ENCODE measurements at places on chromosomes 3 and 15. TPM values are rescaled to one million over a fixed set of nuclear protein-coding genes. Genes with fewer than 3 reads are reported as not detected.

Gene CMTM8
- total RNA-seq, result 19.1 TPM

DNA sequence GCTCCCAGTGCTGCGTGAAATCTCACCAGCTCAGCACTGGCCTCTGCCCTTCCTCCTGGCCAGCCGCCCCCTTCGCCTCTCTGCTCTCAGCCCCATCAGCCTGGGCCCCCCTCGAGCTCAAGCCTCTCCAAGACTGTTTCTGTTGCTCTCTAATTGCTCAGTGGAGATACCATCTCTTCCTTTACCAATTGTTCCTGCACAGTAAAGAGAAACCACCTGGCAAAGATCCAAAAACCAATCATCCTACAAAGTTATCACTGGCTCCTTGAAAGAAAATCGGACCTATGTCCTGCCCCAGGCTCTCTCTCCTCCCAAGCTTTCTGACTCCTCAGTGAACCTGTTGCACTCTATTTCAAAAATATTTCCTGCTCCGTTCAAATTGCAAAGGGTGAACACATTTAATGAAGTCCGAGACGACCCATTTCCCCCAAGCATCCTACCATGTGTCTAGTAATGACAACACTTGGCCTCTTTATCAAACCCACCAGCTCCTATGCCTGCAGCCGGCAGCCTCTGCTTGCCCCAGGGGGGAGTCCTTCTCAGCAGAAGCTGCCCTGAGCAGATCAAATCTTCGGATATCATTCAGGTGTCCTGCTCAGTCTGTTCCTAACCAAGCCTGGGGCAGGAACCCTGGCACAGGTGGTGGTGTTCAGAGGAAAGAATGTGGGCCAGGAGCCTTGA, 53.7 kb upstream of the FAM174B start:
- DNase-seq, result no peak
- H3K4me3 ChIP-seq, result no peak overlapping the region
- peaks cover 4% of the 10 kb centered on the region for H3K27me3 ChIP-seq
- H3K36me3 ChIP-seq, result no peaks in the 10 kb centered on the region
- peaks cover 5% of the 10 kb centered on the region for H3K4me1 ChIP-seq

GRCh38 chr3:65401359-65402305, 637.1 kb downstream of the MAGI1 start:
- H3K36me3 ChIP-seq, result no peaks in the 10 kb centered on the region
- H3K4me1 ChIP-seq, result no peaks in the 10 kb centered on the region
- H3K27ac ChIP-seq, result no peak overlapping the region
- peaks cover 1% of the 10 kb centered on the region for H3K27me3 ChIP-seq

GRCh38 chr15:82177291-82178010, 85.1 kb downstream of the EFL1 start:
- no peaks in the 10 kb centered on the region for H3K27me3 ChIP-seq
- no peaks in the 10 kb centered on the region for H3K4me1 ChIP-seq
- H3K36me3 ChIP-seq, result no peaks in the 10 kb centered on the region
- no peak overlapping the region for H3K4me3 ChIP-seq
- H3K27ac ChIP-seq, result no peak overlapping the region

- H3K27ac ChIP-seq, result no peak overlapping the region
- no peaks in the 10 kb centered on the region for H3K4me1 ChIP-seq
- no peaks in the 10 kb centered on the region for H3K36me3 ChIP-seq
- H3K4me3 ChIP-seq, result no peak overlapping the region
- peaks cover 14% of the 10 kb centered on the region for H3K27me3 ChIP-seq
- no peak for DNase-seq
Measured at GRCh38 chr3:86996261-86996955, 5.5 kb upstream of the VGLL3 start.

GRCh38 chr3:153768561-153769469, 352.4 kb upstream of the ARHGEF26 start:
- H3K36me3 ChIP-seq, result no peaks in the 10 kb centered on the region
- peak; percentile 63 for DNase-seq
- peaks cover 8% of the 10 kb centered on the region for H3K27me3 ChIP-seq
- peaks cover 1% of the 10 kb centered on the region for H3K4me1 ChIP-seq
- no peak overlapping the region for H3K27ac ChIP-seq

Data from activated naive CD4-positive, alpha-beta T cell treated with anti-CD3 and anti-CD28 coated beads for 36 hours (primary cell).